ENCODE measurements at places on chromosomes 6 and 20. TPM values are rescaled to one million over a fixed set of nuclear protein-coding genes. Genes with fewer than 3 reads are reported as not detected.

- H3K4me1 ChIP-seq = no peaks in the 10 kb centered on the region
- DNase-seq = no peak
Measured at GRCh38 chr6:155378724-155379123, 64.4 kb upstream of the TFB1M start.

DNA sequence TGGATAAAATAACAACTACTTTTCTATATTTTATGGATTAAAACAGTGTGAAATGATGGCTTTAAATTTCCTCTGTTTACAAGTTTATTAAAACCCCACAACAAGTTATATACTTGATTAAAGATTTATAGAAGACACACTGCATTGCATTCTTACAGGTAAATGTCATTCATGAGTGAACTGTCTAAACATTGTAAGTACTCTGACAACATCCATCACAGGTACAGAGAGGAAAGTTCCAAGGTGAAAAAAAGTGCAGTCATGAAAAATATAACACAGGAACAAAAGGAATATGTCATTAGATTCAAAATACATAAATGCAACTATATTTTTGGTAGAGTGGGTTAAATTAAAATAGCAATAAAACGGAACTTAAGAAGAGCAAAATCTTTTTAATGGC lies 156.9 kb downstream of the KHDRBS2 start:
- H3K27ac ChIP-seq = no peak overlapping the region
- H3K4me3 ChIP-seq = no peak overlapping the region
- H3K27me3 ChIP-seq = no peaks in the 10 kb centered on the region
- H3K36me3 ChIP-seq = no peaks in the 10 kb centered on the region

- no peak overlapping the region for H3K27ac ChIP-seq
- no peaks in the 10 kb centered on the region for H3K4me1 ChIP-seq
- no peak for DNase-seq
- no peak overlapping the region for H3K4me3 ChIP-seq
- no peaks in the 10 kb centered on the region for H3K36me3 ChIP-seq
Measured at GRCh38 chr6:157774153-157775135, 48.6 kb upstream of the SNX9 start.

- H3K36me3 ChIP-seq = no peaks in the 10 kb centered on the region
- 0 out of 2 replicates have a peak overlapping the region, but pooled peaks have one; percentile 7 for H3K27ac ChIP-seq
- no peaks in the 10 kb centered on the region for H3K27me3 ChIP-seq
Measured at GRCh38 chr6:158010591-158011477, 29.2 kb downstream of the SYNJ2 start.

DNA sequence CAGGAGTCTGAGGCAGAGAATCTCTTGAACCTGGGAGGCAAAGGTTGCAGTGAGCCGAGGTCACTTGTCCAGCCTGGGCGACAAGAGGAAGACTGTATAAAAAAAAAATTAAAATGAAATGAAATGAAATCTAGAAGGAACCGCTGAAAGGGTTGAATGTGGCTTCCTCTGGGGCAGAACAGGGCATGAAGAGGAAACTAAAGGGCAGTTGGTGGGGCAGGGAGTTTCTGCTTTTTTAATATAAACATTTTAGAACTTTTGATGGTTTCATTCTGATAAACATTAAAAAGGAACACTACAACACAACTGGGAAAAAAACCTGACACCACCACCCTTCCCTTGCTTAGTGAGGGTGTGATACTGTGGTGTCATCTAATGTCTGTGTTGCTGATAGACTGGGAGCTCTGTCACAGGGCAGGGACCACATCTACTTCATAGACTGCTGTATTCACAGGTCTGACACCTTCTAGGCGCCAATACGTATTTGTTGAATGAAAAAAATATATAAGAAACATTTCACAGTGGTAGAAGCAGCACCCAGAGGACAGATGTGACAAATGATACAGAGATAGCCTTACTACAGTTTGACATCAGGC lies 128.9 kb downstream of the ADAT2 start:
- H3K36me3 ChIP-seq = no peaks in the 10 kb centered on the region
- H3K4me3 ChIP-seq = no peak overlapping the region
- H3K27me3 ChIP-seq = no peaks in the 10 kb centered on the region
- H3K27ac ChIP-seq = no peak overlapping the region

DNA sequence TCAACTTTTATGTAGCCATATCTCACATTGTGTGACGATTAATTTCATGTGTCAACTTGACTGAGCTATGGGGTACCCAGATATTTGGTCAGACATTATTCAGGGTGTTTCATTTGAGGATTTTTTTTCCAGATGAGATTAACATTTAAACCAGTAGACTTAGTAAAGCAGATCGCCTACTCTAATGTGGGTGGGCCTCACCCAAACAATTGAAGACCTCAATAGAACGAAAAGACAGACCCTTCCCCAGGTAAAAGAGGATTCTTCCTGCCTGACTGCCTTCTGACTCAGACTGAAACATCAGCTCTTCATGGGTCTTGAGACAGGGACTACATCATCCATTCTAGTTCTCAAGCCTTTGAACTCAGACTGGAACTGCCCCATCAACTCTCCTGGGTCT lies 231.7 kb upstream of the SASH1 start:
- H3K4me1 ChIP-seq = no peaks in the 10 kb centered on the region
- no peak overlapping the region for H3K4me3 ChIP-seq
- H3K27ac ChIP-seq = no peak overlapping the region
- no peak for DNase-seq
- no peaks in the 10 kb centered on the region for H3K36me3 ChIP-seq

GRCh38 chr6:43278524-43279078 lies 19.5 kb upstream of the SLC22A7 start:
- H3K4me1 ChIP-seq = no peaks in the 10 kb centered on the region
- no peak overlapping the region for H3K27ac ChIP-seq
- H3K4me3 ChIP-seq = no peak overlapping the region
- 0 out of 2 replicates have a peak, but pooled peaks cover 3% of the 10 kb centered on the region for H3K27me3 ChIP-seq
- no peaks in the 10 kb centered on the region for H3K36me3 ChIP-seq

DNA sequence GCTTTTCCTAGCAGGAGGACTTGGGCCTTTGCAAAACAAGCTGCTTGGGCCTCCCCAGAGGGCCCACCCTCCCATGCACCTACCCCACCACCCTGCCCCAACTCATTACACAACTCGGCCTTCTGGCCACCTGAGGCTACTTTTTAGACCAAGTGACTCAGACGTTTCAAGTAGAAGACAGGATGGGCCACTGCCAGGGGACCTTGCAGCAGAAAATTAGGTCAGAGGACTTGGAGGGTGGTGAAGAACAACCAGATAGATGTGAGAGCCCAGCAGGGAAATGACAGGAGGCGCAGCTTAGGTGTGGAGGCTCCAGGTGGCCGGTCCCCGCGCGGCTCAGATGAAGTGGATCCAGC lies 1.4 kb downstream of the PPP1R3D start:
- H3K27me3 ChIP-seq = no peaks in the 10 kb centered on the region
- peaks cover 16% of the 10 kb centered on the region for H3K36me3 ChIP-seq
- DNase-seq = peak; percentile 19
- H3K4me1 ChIP-seq = peaks cover 15% of the 10 kb centered on the region

DNA sequence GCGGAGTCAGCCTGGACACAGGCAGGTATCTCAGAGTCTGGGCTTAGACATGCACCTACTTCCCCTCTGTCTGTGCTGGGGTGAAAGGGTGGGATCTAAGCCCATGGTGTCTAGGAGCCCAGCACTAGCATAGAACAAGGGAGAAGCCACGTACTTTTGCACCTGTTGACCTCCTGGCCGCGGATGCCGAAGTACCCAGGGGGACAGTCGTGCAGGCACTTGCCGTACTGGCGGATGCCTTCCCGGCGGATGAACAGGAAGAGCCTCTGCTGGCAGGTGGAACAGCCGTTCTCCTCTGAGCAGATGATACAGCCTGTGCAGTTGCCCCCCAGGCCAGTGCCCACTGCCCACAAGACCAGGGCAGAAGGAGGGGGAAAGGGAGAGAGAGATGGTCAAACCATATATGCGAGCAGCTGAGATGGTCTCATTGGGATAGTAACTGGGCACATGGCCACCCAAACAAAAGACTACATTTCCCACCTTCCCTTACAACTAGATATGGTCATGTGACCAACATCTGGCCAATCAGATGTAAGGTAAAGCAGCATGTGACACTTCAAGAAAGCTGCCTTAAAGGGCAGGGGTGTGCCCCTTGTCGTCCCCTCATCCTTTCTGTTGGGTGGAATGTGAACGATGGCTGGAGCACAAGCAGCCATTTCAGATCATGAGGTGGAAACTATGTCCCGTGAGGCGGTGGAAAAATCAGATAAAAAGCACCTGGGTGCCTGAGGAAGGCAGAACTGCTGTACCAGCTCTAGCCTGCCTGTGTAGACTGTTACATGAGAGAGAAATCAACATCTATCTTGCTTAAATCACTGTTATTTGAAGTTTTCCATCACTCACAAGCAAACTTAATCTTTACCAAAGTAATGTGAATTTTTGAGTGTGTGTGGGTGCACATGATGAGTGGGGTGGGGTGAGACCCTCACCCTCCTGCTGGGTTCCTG lies 34.0 kb downstream of the RSPO4 start:
- peaks cover 4% of the 10 kb centered on the region for H3K27me3 ChIP-seq
- no peak overlapping the region for H3K27ac ChIP-seq
- no peaks in the 10 kb centered on the region for H3K4me1 ChIP-seq
- peak; percentile 29 for DNase-seq
- H3K36me3 ChIP-seq = no peaks in the 10 kb centered on the region
- no peak overlapping the region for H3K4me3 ChIP-seq

GRCh38 chr6:71393471-71393870 lies 104.9 kb downstream of the OGFRL1 start:
- no peak overlapping the region for H3K27ac ChIP-seq
- H3K27me3 ChIP-seq = no peaks in the 10 kb centered on the region
- no peaks in the 10 kb centered on the region for H3K36me3 ChIP-seq
- DNase-seq = no peak

DNA sequence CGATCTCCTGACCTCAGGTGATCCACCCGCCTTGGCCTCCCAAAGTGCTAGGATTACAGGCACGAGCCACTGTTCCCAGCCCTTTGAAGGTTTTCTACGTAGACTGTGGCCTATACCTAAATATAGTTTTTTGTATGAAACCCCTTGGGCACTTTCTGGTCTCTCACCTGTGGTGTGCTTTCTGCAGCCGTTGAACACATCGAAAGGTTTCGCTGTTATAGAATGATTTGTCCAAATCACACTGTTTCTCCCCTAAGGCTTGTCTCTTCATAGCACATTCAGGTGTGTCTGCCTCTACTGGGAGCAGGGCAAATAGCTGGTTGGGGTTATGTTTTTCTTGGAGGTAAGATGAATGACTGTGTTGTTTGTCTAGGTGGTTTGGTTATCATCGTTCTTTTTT lies 597.9 kb downstream of the RNF144B start:
- no peak overlapping the region for H3K27ac ChIP-seq
- no peaks in the 10 kb centered on the region for H3K4me1 ChIP-seq
- H3K36me3 ChIP-seq = no peaks in the 10 kb centered on the region

DNA sequence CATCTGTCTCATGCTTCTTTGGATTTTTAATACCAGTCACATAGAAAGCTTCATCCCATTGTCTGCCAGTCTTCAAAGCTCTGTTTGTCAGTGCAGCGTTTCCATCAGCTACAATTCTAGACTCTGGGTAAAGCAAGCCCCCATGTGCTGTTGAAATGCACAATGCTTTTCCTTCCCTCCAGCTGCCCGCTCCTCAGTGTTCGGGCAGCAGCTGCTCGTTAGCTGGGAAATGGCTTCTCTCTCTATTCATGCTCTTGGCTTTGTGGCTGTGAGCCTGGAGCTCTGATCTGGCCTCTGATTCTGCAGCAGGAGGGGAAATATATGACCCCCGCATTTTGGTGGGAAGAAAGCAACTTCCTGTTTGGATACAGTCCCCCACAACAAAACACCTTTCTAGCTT lies 213.0 kb upstream of the CDYL start:
- H3K27ac ChIP-seq = no peak overlapping the region
- 0 out of 2 replicates have a peak, but pooled peaks cover 2% of the 10 kb centered on the region for H3K4me1 ChIP-seq
- no peaks in the 10 kb centered on the region for H3K36me3 ChIP-seq
- H3K27me3 ChIP-seq = no peaks in the 10 kb centered on the region
- DNase-seq = peak; percentile 16

DNA sequence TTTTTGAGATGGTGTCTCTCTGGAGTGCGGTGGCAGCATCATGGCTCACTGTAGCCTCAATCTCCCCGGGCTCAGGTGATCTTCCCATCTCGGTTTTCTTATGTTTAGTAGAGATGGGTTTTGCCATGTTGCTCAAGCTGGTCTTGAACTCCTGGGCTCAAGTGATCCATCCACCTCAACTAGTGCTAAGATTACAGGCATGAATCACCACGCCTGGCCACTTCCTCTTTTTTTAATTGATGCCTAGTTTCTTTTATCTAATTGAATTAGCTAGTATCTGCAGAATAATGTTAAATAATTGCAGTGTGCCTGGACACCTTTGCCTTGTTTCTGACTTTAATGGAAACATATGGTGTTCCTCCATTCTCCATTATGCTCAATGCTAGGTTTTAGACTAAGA lies 38.4 kb upstream of the SLC22A16 start:
- no peaks in the 10 kb centered on the region for H3K36me3 ChIP-seq
- H3K4me3 ChIP-seq = no peak overlapping the region
- no peaks in the 10 kb centered on the region for H3K27me3 ChIP-seq
- no peak overlapping the region for H3K27ac ChIP-seq
- H3K4me1 ChIP-seq = peaks cover 5% of the 10 kb centered on the region

- H3K4me1 ChIP-seq = no peaks in the 10 kb centered on the region
- H3K27ac ChIP-seq = no peak overlapping the region
- H3K4me3 ChIP-seq = no peak overlapping the region
- DNase-seq = no peak
Measured at GRCh38 chr6:167770291-167770955, 56.3 kb upstream of the AFDN start.

GRCh38 chr6:170233286-170234205 lies 57.3 kb downstream of the DLL1 start:
- DNase-seq = no peak
- no peak overlapping the region for H3K27ac ChIP-seq
- no peaks in the 10 kb centered on the region for H3K27me3 ChIP-seq
- H3K4me1 ChIP-seq = peaks cover 5% of the 10 kb centered on the region
- no peaks in the 10 kb centered on the region for H3K36me3 ChIP-seq

GRCh38 chr20:36862857-36863668 lies 12.9 kb upstream of the TLDC2 start:
- no peak overlapping the region for H3K27ac ChIP-seq
- H3K4me1 ChIP-seq = peaks cover 2% of the 10 kb centered on the region
- DNase-seq = no peak
- peaks cover 8% of the 10 kb centered on the region for H3K27me3 ChIP-seq
- no peaks in the 10 kb centered on the region for H3K36me3 ChIP-seq
- H3K4me3 ChIP-seq = peak overlapping the region; percentile 65

GRCh38 chr6:37704923-37705238 lies 7.2 kb upstream of the MDGA1 start:
- H3K27me3 ChIP-seq = no peaks in the 10 kb centered on the region
- H3K36me3 ChIP-seq = no peaks in the 10 kb centered on the region
- 0 out of 2 replicates have a peak, but pooled peaks cover 3% of the 10 kb centered on the region for H3K4me1 ChIP-seq

- H3K36me3 ChIP-seq = no peaks in the 10 kb centered on the region
- H3K4me1 ChIP-seq = peaks cover 26% of the 10 kb centered on the region
- H3K27ac ChIP-seq = no peak overlapping the region
- no peak for DNase-seq
- peaks cover 24% of the 10 kb centered on the region for H3K27me3 ChIP-seq
Measured at GRCh38 chr20:64042054-64042781, 6.2 kb downstream of the C20orf204 start.

Gene CCN6
- not detected for total RNA-seq

Gene SRMS
- total RNA-seq = not detected

Gene SLC17A2
- total RNA-seq = not detected

Gene XKR7
- 0.02 TPM for total RNA-seq

Gene BMP6
- total RNA-seq = 2.2 TPM

Gene ECT2L
- not detected for total RNA-seq

Gene RAE1
- total RNA-seq = 112 TPM
